Central memory CD8-positive, alpha-beta T cell (primary cell): ENCODE measurements at places on chromosomes 3 and 15.

DNA sequence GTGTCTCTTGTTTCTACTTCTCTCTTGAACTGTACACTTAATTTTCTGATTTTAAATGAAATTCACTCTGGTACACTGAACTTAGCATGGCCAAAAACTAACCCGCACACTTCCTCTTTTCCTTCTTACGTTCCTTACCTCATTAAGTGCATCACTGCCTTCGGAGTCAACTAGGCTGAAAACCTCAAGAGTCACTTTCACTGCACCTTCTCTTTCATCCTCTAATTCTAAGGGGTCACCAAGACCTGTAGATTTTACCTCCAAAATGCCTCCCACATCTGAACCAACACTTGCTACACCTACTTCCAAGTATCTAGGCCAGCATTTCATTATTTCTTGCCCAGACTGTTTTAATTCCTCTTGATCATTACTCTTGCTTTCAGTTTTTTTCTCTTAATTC is 6.6 kb downstream of the CBLB start:
- H3K27ac ChIP-seq: no peak overlapping the region
- no peaks in the 10 kb centered on the region for H3K27me3 ChIP-seq
- H3K4me1 ChIP-seq: peaks cover 34% of the 10 kb centered on the region

GRCh38 chr15:58770519-58770856 is 614 bp upstream of the MINDY2 start:
- peaks cover 9% of the 10 kb centered on the region for H3K36me3 ChIP-seq
- no peaks in the 10 kb centered on the region for H3K4me1 ChIP-seq
- H3K4me3 ChIP-seq: no peak overlapping the region
- no peak for DNase-seq
- peak overlapping the region; percentile 86 for H3K27ac ChIP-seq

DNA sequence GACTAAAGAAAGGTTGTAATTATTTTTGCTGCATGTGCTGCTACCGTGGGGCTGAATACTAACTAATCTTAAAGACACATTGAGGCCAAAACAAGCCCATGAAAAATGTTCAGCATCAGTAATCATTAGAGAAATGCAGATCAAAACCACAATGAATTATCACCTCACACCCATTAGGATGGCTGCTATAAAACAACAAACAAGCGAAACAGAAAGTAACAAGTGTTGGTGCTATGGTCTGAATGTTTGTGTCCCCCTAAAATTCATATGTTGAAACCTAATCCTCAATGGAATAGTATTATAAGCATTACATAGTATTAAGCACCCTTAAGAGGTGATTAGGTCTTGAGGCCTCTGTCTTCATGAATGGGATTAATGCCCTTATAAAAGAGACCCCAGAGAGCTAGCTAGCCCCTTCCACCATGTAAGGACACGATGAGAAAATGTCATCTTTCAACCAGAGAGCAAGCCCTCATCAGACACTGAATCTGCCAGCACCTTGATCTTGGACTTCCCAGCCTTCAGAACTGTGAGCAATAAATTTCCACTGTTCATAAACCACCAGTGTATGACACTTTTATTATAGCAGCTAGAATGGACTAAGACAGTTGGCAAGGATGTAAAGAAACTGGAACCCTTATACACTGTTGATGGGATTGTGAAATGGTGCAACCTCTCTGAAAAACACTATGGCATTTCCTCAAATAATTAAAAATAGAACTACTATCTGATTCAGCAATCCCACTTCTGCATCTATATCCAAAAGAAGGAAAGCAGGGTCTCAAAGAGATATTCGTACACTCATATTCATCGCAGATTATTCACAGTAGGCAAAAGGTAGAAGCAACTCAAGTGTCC is 76.1 kb downstream of the REC114 start:
- H3K27me3 ChIP-seq: no peaks in the 10 kb centered on the region
- DNase-seq: no peak
- no peaks in the 10 kb centered on the region for H3K36me3 ChIP-seq
- H3K27ac ChIP-seq: peak overlapping the region; percentile 63

- H3K4me1 ChIP-seq: no peaks in the 10 kb centered on the region
- no peak for DNase-seq
- no peaks in the 10 kb centered on the region for H3K27me3 ChIP-seq
Measured at GRCh38 chr3:20760981-20761380, 575.0 kb upstream of the SGO1 start.

GRCh38 chr3:81270603-81271379 is 490.7 kb downstream of the GBE1 start:
- no peaks in the 10 kb centered on the region for H3K4me1 ChIP-seq
- no peak for DNase-seq
- no peak overlapping the region for H3K27ac ChIP-seq
- no peak overlapping the region for H3K4me3 ChIP-seq
- no peaks in the 10 kb centered on the region for H3K36me3 ChIP-seq

- peaks cover 7% of the 10 kb centered on the region for H3K4me1 ChIP-seq
- H3K36me3 ChIP-seq: no peaks in the 10 kb centered on the region
- no peak overlapping the region for H3K4me3 ChIP-seq
- no peaks in the 10 kb centered on the region for H3K27me3 ChIP-seq
- no peak overlapping the region for H3K27ac ChIP-seq
- no peak for DNase-seq
Measured at GRCh38 chr15:80769153-80769828, 9.9 kb upstream of the CEMIP start.

- no peak overlapping the region for H3K4me3 ChIP-seq
- no peaks in the 10 kb centered on the region for H3K27me3 ChIP-seq
- peaks cover 68% of the 10 kb centered on the region for H3K4me1 ChIP-seq
- H3K27ac ChIP-seq: no peak overlapping the region
- H3K36me3 ChIP-seq: peaks cover 64% of the 10 kb centered on the region
Measured at GRCh38 chr3:108062051-108062450, 28.8 kb downstream of the CD47 start.

DNA sequence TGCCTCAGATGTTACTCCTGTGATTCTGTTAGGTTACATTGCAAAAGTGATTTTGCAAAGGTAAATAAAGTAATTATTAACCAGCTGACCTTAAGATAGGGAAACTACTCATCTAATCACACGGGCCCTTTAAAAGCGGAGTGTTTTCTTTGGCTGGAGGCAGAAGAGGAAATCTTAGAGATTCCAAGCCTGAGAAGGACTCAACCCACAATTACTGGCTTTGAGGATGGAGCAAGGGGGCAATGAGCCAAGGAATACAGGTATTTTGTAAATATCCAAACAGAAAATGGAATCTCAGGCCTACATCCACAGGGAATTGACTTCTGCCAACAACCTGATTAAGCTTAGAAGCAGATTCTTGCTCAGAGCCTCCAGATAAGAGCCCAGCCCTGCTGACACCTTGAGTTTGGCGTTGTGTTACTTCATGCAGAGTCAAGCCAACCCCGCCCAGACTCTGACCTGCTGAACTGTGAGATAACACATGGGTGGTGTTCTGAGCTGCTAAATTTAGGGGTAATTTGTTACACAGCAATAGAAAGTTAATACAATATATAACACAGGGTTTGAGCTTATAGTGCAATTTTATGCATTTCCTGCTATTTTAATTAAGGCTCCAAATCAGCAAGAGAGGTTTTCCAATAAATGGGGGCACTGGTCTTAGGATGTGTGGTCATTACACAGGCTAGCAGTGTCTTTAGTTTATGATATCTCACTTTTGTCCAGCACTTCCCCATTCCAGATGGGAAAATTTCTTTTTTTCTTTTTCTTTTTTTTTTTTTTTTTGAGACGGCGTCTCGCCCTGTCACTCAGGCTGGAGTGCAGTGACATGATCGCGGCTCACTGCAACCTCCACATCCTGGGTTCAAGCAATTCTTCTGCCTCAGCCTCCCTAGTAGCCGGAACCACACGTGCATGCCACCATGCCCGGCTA is 19.5 kb downstream of the NFKBIZ start:
- no peaks in the 10 kb centered on the region for H3K4me1 ChIP-seq
- H3K27me3 ChIP-seq: no peaks in the 10 kb centered on the region
- no peak overlapping the region for H3K4me3 ChIP-seq
- H3K27ac ChIP-seq: no peak overlapping the region

- H3K27me3 ChIP-seq: no peaks in the 10 kb centered on the region
- no peaks in the 10 kb centered on the region for H3K36me3 ChIP-seq
- DNase-seq: no peak
- no peak overlapping the region for H3K4me3 ChIP-seq
Measured at GRCh38 chr3:2856138-2857133, 253.7 kb downstream of the IL5RA start.

DNA sequence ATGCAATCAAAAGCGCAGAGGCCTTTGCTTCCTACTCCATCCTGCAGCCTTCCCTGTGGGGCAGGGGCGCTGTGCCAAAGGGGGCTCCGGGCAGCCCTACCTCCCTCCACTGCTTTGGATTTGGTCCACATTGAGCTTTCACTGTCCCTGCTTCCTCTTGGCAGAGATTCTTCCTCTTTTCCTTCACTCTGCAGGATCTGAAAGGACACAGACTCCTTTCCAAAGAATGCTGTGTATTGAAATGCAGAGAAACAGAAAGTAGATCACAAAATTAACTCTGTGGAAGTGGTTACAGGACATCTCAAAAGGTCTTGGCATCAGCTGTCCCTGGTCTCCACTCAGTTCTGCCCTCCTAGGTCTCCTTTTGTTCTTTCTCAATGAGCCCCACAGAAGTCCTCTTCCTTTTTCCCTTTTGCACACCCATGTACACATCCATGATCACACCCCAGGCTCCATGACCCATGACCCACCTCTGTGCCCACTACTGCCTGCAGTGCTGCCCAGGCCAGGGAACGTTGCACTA is 64.1 kb downstream of the CCR1 start:
- H3K27me3 ChIP-seq: no peaks in the 10 kb centered on the region
- H3K4me1 ChIP-seq: peaks cover 32% of the 10 kb centered on the region
- no peak overlapping the region for H3K4me3 ChIP-seq
- H3K27ac ChIP-seq: no peak overlapping the region
- no peak for DNase-seq

GRCh38 chr15:35038626-35039451 is 46.3 kb downstream of the NANOGP8 start:
- no peak overlapping the region for H3K4me3 ChIP-seq
- H3K36me3 ChIP-seq: no peaks in the 10 kb centered on the region
- no peaks in the 10 kb centered on the region for H3K27me3 ChIP-seq
- DNase-seq: no peak
- no peaks in the 10 kb centered on the region for H3K4me1 ChIP-seq

GRCh38 chr15:56992725-56993124 is 74.3 kb downstream of the TCF12 start:
- DNase-seq: no peak
- no peak overlapping the region for H3K27ac ChIP-seq
- H3K36me3 ChIP-seq: peaks cover 1% of the 10 kb centered on the region

- no peak overlapping the region for H3K27ac ChIP-seq
- no peaks in the 10 kb centered on the region for H3K36me3 ChIP-seq
- no peak overlapping the region for H3K4me3 ChIP-seq
- H3K27me3 ChIP-seq: peaks cover 25% of the 10 kb centered on the region
Measured at GRCh38 chr3:194265505-194265892, 85.6 kb downstream of the CPN2 start.

DNA sequence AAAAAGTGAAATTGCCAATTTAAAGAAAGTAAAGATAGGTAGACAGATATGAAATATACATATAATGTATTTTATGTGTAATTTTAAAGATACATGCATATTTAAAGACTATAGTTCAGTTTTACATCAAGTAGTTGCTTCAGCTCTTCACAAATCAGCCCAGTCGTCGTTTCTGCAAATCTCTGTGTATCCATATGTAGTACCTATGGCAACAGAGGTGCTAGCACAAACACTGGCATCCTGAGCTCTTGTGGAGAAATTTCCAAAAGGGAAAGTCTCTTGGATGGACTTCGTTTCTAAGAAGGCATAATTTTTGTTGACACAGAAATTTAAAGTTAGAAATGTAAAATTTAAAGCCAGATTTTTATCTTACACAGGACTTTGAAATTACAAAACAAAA is 1284.7 kb downstream of the ROBO1 start:
- H3K4me1 ChIP-seq: no peaks in the 10 kb centered on the region
- DNase-seq: no peak
- H3K4me3 ChIP-seq: no peak overlapping the region
- H3K27ac ChIP-seq: no peak overlapping the region
- peaks cover 2% of the 10 kb centered on the region for H3K36me3 ChIP-seq

DNA sequence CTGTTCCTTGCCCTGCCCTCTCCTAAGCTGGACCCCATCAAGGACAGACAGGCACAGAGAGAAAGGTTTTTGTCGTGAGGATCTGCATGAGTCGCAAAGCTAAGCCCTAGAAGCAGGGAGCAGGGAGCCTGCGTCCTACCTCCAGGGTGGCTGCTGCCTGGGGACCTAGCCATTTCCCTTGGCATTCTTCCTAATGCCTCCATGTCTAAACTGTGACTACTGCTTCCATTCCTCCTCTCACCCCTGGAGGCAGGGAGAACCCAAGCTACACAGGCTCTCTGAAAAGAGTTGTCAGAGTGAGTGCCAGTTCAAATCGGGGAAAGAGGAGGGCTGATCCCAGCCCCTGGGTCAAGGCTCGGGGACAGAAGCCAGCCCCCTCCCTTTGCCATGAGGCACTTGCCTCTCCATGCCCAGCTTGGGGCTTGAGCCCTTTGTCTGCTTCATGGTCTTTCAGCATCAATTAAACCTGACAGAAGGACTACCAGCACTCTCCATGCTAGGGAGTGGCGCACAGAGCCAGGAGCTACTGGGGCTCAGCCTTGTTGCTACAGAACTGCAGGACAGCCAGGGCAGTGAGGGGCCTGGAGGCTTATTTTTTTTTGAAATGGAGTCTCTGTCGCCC is 2.4 kb downstream of the GCHFR start:
- no peaks in the 10 kb centered on the region for H3K27me3 ChIP-seq
- peaks cover 14% of the 10 kb centered on the region for H3K36me3 ChIP-seq
- peaks cover 47% of the 10 kb centered on the region for H3K4me1 ChIP-seq
- peak overlapping the region; percentile 81 for H3K27ac ChIP-seq
- no peak for DNase-seq

- no peak overlapping the region for H3K27ac ChIP-seq
- peaks cover 50% of the 10 kb centered on the region for H3K4me1 ChIP-seq
- H3K4me3 ChIP-seq: no peak overlapping the region
- H3K36me3 ChIP-seq: peaks cover 21% of the 10 kb centered on the region
Measured at GRCh38 chr3:50341996-50342650, 1.5 kb upstream of the RASSF1 start.
